Mammary epithelial cell (primary cell): ENCODE measurements at places on chromosomes 1 and 21. TPM values are rescaled to one million over a fixed set of nuclear protein-coding genes. Genes with fewer than 3 reads are reported as not detected.

- peak; percentile 37 for DNase-seq
Observed at GRCh38 chr1:172874950-172875349, 175.8 kb downstream of the TNFSF18 start.

- no peak for DNase-seq
Observed at GRCh38 chr1:24875991-24876506, 54.0 kb downstream of the RUNX3 start.

GRCh38 chr1:49416758-49417157 is 607.0 kb downstream of the AGBL4 start:
- peak; percentile 0 for DNase-seq

DNA sequence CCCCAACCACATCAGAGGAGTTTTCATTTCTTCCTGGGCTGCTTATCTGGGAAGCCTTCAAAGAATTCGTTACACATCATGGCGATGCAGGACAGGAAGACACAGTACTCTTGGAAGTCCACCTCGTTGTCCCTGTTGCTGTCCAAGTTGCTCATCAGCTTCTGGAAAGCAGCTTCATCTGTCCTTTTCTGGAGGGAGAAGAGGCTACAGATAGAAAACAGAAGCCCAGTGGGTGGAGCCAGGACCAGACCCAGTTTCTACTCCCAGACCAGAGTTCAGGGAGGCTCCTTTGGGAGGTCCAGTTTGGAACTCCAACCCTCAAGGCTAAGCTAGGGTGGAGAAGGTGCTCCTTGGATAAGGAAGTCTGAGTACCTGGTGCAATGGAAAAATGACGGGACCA is 1.9 kb downstream of the S100A4 start:
- no peak for DNase-seq

GRCh38 chr1:199273837-199274379 is 635.1 kb downstream of the PTPRC start:
- DNase-seq = peak; percentile 43

GRCh38 chr21:14943616-14944015 is 121.2 kb downstream of the NRIP1 start:
- DNase-seq = no peak

GRCh38 chr1:235640580-235640979 is 9.0 kb downstream of the GNG4 start:
- DNase-seq = no peak

- no peak for DNase-seq
Observed at GRCh38 chr1:236304682-236305081, 22.9 kb upstream of the ERO1B start.

- DNase-seq = no peak
Observed at GRCh38 chr1:234662148-234662547, 52.2 kb upstream of the IRF2BP2 start.

- no peak for DNase-seq
Observed at GRCh38 chr21:36129219-36129618, 5.7 kb upstream of the CBR3 start.

PER3 gene
- total RNA-seq = 6.4 and 8.0 TPM in 2 replicates

AGMAT gene
- total RNA-seq = 0.83 TPM
